ENCODE measurements at places on chromosomes 5 and 9.

- DNase-seq: no peak
These were observed 1.2 kb downstream of the DROSHA start for GRCh38 chr5:31530541-31531265.

GRCh38 chr5:99059685-99060084, 130.9 kb upstream of the CHD1 start:
- no peak for DNase-seq

GRCh38 chr9:14156046-14156445, 157.9 kb downstream of the NFIB start:
- DNase-seq: no peak

- DNase-seq: no peak
These were observed 89.7 kb downstream of the DAP start for GRCh38 chr5:10671041-10672008.

DNA sequence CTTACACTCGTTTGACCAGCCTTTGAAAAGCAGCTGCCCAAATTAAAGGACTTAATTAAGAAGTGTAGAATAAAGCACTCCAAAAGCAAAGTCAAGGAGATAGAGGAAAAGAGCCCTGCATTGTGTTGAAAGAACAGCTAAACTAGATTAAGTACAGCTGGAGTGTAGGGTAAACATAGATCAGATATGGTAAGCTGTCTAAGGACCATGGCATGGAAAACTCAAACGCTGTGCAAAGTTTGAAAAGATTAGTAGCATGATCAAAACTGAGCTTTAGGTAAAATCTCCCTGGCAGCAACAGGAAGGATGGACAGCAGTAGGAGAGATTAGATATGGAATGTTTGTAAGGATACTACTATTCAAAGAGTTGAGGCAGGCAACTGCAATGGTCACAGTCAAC, 55.4 kb downstream of the BNC2 start:
- DNase-seq: no peak

All from left ventricle myocardium superior (tissue), 1 donor.